Right cardiac atrium (tissue), 5 donors: ENCODE measurements at places on chromosomes 5 and 9. TPM values are rescaled to one million over a fixed set of nuclear protein-coding genes. Genes with fewer than 3 reads are reported as not detected.

SPINK13 gene
- total RNA-seq = not detected

GRCh38 chr5:27818888-27819287 lies 780.5 kb upstream of the CDH9 start:
- no peak for DNase-seq

NKD2 gene
- total RNA-seq = 8.6 TPM

DNA sequence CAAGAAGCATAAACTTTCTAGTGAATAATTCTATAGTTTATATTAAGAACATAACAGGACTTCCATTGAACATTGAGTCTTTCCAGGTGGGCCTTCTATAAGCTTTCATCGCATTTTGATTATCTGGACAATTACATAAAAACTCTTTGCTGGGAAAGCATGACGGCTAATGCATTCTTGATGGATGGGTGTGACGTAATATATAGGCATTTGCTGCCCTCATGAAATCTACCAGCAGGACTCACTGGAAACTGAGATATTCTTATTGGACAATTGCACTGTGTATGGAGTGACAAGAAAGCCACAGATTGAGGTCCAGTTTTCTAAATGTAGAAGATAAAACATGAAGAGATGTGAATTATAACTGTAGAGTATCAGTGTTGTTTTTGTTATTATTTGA lies 15.0 kb downstream of the PTPRD start:
- DNase-seq = no peak

PKN3 gene
- 7.3 TPM for total RNA-seq

DNA sequence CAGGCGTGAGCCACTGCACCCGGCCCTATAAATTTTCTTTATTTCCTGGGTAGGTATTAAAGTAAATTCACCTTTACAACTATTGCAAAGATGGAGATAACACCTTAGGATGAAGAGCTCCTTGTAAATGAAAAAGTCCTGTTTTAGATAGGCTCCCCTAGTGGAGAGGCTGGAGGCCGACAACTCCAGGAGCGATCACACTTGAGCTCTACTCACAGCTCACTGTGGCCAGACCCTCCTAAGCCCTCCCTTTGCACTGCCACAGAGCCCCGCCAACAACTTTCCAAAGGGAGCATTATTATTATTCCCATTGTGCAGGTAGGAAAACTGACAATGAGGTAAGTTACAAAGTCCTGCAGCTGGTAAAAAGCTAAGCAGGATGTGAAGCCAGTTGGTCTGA lies 139.1 kb upstream of the ERCC6L2 start:
- no peak for DNase-seq

HARS2 gene
- total RNA-seq = 18.6 TPM

SLC1A3 gene
- 32.8 TPM for total RNA-seq

CTNNA1 gene
- total RNA-seq = 292 TPM

TAS2R1 gene
- not detected for total RNA-seq

GRCh38 chr5:102782217-102782872 lies 27.2 kb downstream of the PAM start:
- DNase-seq = no peak

DNA sequence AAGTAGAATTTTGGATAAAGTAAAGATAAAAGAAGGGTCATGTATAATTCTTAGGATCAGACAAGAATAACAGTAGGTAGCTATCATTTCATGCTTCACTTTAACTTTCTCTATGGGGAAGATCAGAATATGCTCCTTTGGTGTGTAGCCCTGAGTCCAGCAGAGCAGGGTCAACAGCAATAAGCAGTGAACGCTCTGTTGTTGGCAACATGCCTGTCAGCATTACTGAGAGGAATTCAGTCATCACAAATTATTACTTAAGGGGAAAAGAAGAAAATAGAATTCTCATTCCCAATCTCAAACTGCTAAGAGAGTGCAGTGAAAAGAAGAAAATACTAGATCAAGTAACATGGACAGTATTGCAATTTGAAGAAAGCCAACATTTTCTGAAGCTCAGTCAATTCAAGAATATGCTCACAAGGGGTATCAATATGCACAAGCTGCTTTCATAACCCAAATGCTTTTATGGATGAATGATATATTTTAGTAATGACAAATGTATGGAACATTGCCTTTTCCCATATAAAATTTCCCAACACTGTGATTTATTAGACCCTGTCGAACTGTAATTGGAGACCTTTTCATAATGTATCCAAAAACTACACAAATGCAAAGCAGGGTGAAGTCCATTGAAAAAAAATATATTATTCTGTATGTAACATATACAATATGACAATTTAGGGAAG lies 1359.4 kb downstream of the EFNA5 start:
- no peak for DNase-seq

- DNase-seq = no peak
Observed at GRCh38 chr5:123358751-123359150, 64.5 kb downstream of the CEP120 start.

DNA sequence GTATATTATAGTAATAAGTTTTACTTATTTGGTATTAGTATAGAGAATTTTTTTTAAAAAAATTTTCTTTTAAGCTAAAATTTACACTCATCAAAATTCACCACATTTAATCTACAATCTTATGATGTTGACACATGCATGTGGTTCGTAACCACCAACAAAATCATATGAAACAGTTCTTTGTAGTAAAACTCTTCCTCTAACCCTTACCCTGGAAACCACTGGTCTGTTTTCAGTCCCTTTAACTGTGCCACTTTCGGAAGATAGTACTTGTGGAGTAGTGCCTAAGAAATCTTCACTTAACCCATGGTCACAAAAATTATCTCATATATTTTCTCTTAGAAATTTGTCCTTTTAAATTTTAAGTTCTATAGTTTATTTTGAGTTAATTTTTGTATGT lies 1498.8 kb downstream of the MAT2B start:
- DNase-seq = no peak

AHRR gene
- 0.17 TPM for total RNA-seq
